ENCODE measurements at places on chromosomes 3 and 15. TPM values are rescaled to one million over a fixed set of nuclear protein-coding genes. Genes with fewer than 3 reads are reported as not detected.

- no peak for DNase-seq
Measured at GRCh38 chr15:101020451-101020850, 101.3 kb downstream of the LRRK1 start.

- DNase-seq, result no peak
Measured at GRCh38 chr3:58345457-58345856, 12.8 kb downstream of the PXK start.

- DNase-seq, result no peak
Measured at GRCh38 chr3:184553385-184553784, 8.2 kb upstream of the EPHB3 start.

GRCh38 chr3:16864610-16865313, 20.0 kb upstream of the PLCL2 start:
- DNase-seq, result peak; percentile 75

DNA sequence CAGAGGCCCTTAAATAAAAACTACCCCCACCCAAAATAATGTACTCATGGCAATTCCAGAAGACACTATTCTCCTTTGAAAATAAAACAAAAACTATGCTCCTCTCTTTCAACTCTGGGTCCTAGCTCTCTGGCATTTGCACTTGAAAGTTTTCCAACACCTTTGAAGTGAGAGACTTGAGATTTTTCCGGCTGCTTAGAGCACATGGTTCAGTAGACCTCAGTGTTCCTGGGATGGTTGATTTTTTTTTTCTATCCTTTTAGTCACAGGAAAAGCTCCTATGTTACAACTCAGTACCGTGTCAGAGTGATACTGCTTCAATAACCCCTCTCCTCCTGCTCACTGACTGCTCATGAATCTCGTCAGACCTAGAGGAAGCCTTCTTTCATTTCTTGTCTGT, 118.3 kb upstream of the TUSC7 start:
- no peak for DNase-seq

DNA sequence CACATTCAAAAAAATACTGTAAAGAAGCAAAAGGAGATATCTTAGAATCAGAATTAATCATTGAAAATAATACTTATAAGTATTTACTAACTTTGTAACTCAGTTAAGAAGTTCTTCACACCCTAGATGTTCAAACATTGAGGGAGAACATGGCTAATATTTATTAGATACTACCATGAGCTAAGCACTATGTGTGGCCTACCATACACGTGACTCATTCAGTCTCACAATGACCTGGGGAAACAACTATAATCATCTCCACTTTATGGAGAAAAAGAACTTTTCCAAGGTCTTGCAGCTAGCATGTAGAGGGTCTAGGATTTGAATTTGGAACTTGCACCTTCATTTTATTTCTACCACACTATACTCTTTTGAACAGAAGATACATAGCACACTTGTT, 361.9 kb upstream of the CFAP20DC start:
- DNase-seq, result peak; percentile 28

Gene FAIM
- total RNA-seq, result 9.4 TPM

Gene FGF7
- 488 TPM for total RNA-seq

Gene RBM6
- total RNA-seq, result 46.1 TPM

Gene SAMMSON
- under 0.01 TPM for total RNA-seq

Gene FHIT
- total RNA-seq, result 2.1 TPM

Gene RETNLB
- not detected for total RNA-seq
